ENCODE measurements at places on chromosomes 16 and 17.

GRCh38 chr16:25689137-25689836 lies 2.5 kb upstream of the HS3ST4 start:
- no peak for DNase-seq

GRCh38 chr17:36068524-36068923 lies 4.5 kb downstream of the CCL18 start:
- DNase-seq = no peak

DNA sequence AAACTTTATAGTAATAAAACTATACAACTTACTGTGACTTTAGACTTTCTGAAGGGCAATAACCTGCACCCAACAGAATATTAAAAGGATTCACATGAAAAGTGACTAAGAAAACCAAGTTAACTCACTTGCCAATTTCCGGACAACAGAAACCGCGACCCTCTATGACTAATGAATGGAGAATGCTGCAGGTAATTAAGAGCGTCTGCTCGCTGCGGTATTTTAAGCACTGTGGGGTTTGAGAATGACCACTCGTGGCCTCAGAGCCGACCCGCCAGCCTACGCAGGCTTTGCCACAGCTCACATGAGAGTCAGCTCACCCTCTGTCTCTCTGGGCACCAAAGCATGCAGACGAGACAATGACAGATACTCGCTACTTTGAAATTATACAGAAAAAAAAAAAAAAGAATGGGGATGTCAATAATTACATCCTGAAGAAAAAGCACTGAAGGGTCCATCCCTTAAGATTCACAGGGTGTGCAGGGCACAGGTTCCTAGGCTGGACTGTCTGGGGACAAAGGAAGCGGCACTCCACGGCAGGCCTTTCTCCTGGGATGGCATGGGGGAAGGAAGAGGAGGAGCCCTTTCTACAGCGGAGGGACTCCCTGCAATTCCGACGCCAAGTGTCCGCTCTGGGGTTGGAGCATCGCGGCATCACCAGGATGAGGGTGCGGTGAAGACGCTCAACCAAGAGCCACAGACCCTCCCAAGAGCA lies 35.0 kb downstream of the ZCCHC14 start:
- peak; percentile 15 for DNase-seq

- peak; percentile 47 for DNase-seq
These were observed 28.4 kb upstream of the SLC25A19 start for GRCh38 chr17:75317671-75318070.

All from suppressor macrophage treated with lipopolysaccharide for 4 hours (primary cell).